ENCODE measurements at places on chromosomes 11 and 22.

DNA sequence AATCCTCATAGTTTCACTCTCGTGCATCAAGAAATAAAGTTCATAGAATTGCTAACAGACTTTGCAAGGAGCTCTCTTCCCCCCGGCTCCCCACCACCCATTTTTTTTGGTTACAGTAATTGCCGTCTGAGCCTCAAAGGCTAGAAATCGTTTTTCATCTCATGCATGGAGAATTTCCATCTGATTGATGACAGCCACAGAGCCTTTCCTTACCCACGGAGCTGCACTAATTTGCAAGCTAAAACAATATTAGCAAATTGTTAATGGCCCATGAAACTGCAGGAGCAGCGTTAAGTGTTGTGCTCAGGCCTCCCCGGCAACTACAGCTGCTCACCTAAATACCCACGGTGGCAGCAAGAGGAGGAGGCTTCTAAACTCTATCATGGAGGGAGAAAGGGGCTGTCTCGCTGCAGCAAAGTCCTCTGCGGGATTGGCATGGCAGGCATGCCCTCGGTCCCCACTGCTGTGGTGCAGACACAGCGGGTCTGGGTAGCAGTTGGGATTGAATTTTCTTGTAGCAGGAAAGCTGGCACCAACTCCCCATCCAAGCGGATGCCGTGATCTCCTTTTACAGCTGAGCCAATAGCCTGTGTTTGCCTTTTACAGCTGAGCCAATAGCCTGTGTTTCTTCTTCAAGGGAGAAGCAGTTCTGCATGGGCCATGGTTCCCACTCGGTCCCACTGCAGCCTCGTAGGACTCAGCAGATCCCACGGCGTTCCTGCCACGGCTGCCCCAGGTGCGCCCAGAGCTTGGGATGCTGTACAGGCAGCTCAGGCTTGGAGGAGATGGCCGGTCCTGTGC lies 412.3 kb downstream of the BRD1 start:
- no peak for DNase-seq

DNA sequence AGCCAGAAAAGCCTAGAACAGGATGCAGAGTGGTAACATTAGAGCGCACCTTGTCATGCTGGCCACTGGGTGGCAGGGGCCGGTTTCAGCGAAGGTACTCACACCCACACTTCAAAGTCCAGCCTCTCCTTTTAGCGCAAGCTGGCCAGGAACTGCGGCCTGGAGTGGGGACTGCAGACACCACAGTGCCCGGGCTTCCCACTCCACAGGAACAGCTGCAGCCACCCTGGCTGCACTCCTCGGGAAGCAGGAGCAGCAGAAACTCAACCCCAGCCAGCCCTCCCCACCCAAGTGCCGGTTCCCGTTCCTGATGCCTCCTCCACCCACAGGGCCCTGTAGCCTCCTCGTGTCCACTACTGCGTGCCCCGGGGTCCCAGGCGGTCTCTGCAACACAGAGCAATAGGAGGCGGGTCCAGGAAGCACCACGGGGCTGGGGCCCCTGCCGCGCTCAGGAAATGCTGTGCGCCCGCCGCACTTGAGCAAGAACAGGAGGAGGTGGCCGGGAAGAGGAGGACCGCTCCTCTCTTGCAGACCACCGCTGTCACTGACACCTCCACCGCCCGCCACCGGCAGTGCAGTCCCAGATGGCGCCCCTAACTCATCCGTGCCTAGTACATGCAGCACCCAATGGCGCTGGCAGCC lies 2.2 kb downstream of the RFPL2 start:
- no peak for DNase-seq

GRCh38 chr22:19285831-19286230 lies 5.7 kb downstream of the CLTCL1 start:
- no peak for DNase-seq

GRCh38 chr22:39856588-39856987 lies 37.0 kb downstream of the ENTHD1 start:
- DNase-seq = no peak

- DNase-seq = no peak
These were observed 350.8 kb downstream of the DLG2 start for GRCh38 chr11:85276332-85276731.

DNA sequence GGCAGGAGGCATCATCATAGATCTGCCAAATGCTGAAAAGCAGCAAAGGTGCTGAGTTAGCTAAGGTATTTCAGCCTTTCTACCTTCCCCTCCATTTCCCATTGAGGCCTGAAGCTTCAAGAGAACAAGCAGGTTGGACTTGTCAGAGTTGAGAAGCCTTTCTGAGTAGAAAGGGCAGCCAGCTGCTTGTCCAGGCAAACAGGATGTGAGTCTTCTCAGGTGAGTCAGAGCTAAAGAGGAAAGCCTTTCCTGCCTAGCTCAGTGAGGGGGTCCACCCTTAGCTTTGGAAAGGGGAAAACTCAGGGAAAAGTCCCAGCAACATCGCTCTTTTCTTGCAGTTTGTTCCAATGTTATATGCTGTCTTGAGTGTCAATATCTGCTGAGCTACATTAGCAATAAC lies 13.2 kb upstream of the MPZL2 start:
- no peak for DNase-seq

DNA sequence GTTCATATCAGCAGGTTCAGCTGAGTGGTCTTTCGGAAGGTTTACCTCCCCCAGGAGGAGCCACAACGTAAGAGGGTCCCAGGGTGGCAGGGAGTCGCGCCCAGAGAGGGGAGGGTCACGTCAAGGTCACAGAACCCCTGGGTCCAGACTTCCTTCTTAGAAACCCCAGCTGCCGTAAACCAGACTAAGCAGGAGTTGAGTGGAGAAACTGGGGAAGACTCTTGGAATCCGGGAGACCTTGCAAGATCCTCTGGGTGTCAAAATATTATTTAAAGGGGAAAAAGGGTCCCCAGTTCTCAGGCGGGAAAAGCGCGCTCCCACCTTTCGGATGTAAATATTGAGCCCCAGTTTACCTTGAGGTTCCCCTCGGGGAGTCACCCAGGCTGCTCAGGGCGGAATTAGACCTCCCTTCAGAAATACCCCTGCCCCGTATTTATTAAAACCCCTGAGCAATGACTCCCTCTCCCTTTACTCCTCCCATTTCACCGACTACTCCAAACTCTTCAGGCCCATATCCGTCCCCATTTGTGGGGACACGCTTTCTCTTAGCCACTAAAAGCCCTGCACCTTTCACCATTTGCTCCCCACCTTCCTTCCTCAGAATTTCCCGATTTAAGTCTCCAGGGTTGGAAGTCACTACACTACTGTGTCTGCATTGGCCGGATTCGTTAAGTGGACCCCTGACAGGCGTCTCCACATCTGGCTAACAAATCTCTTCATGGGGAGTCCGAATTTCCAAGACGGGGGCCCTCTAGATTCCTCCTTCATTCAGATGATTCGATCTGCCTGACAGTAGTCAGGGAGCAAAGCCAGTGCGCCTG lies 4.2 kb downstream of the SLC17A6 start:
- no peak for DNase-seq
